ENCODE measurements at places on chromosomes 1 and 21.

- H3K4me1 ChIP-seq, result peaks cover 17% of the 10 kb centered on the region
- H3K36me3 ChIP-seq, result peaks cover 15% of the 10 kb centered on the region
- H3K27me3 ChIP-seq, result no peaks in the 10 kb centered on the region
Measured at GRCh38 chr21:43772425-43772821, 3.7 kb downstream of the CSTB start.

- DNase-seq, result no peak
- no peaks in the 10 kb centered on the region for H3K27me3 ChIP-seq
- no peak overlapping the region for H3K27ac ChIP-seq
- no peaks in the 10 kb centered on the region for H3K4me1 ChIP-seq
- no peak overlapping the region for H3K4me3 ChIP-seq
Measured at GRCh38 chr21:34344584-34344983, 19.2 kb upstream of the KCNE2 start.

DNA sequence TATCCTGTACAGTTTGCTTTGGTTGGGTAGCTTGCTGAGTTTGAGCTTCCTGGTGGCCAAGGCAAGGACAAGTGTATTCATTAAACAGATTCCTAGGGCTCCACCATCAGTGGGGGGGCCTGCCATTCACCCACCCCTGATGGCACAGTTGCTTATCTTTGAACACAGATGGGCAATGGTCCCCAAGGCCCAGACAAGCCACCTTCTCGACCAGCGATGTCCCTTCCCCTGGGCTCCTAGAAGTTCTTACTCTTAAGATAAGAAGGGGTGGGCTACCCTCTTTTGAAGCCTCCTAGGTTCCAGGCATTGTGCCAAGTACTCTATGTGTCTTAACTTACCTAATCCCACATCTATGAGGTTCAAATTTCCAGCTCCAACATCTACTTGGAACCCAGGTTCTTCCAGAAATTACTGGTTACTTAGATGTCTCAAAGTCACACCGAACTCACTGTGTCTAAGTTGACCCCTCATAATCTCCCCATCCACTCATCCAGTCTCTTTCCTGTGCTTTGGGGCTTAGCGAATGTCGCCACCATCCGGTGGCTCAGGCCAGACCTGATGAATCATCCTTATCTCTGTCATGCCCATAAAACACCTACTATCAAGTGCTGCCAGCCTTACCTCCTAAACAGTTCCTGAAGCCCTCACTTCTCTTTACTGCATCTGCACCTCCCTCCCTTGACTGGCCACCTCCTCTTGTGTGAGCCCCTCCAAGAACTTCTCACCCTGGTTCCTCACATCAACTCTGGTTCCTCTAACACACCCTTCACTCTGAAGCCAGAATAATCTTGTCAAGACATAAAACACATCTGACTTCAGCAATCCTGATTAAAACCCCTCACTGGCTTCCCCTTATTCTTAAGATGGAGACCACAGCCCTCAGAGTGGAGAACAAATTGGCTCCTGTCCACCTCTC is 50.1 kb downstream of the KLHDC7A start:
- H3K27ac ChIP-seq, result no peak overlapping the region
- no peaks in the 10 kb centered on the region for H3K4me1 ChIP-seq
- H3K27me3 ChIP-seq, result no peaks in the 10 kb centered on the region
- H3K36me3 ChIP-seq, result no peaks in the 10 kb centered on the region
- DNase-seq, result no peak

- H3K4me1 ChIP-seq, result no peaks in the 10 kb centered on the region
- no peak for DNase-seq
- H3K27me3 ChIP-seq, result no peaks in the 10 kb centered on the region
- no peak overlapping the region for H3K27ac ChIP-seq
- H3K4me3 ChIP-seq, result no peak overlapping the region
Measured at GRCh38 chr1:17984583-17984982, 123.0 kb upstream of the IGSF21 start.

DNA sequence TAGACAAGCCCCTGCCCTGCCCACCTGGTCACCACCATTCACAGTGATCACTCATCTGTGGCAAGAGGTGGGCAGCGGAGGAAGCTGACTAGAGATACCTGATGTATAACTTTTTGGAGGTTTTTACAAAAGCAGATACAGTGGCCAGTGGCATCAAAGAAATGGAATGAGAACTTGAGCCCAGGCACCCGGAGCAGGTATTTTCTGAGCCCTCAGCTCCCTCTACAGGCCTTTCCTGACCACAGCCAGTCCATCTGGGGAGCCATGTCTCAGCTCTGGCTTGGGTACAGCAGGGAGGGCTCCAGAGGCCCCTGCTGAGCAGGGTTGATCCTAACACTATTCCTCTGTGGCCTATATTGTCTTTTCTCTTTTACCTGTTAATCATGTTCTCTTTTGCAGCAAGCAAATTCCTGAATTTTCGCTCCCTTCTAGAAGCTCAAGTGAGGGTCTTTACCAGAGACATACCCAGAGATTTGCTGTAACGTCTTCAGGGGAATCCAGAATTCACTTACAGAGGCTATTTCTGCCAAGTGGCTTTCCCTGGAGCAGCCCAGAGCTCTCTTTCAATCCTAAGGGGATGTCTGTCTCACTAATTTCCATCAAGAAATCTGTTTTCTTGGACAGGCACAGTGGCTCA is 27.3 kb downstream of the GPR157 start:
- H3K27ac ChIP-seq, result no peak overlapping the region
- H3K4me1 ChIP-seq, result no peaks in the 10 kb centered on the region
- H3K4me3 ChIP-seq, result no peak overlapping the region

GRCh38 chr1:56061824-56062223 is 517.5 kb downstream of the PLPP3 start:
- no peaks in the 10 kb centered on the region for H3K4me1 ChIP-seq
- H3K4me3 ChIP-seq, result no peak overlapping the region
- H3K27ac ChIP-seq, result no peak overlapping the region
- H3K36me3 ChIP-seq, result no peaks in the 10 kb centered on the region
- DNase-seq, result no peak

DNA sequence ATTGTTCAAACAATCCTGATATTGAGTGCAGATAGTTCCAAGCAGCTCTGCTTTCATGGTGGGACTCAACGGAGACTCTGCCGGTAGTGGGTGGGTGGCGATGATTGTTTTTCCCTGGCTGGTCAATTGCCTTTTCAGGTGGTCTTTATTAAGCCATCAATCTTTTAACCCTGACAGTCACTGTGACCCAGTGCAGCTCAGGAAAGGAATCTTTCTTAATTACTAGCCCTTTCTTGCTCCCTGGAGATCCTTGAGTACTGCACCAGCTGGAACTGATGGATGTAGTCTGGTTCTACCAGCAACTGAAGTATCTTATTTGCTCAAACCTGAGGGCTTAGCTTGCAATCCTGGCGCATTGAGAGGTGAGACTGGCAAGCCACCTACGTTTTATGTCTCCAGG is 196.4 kb downstream of the PLPP3 start:
- no peaks in the 10 kb centered on the region for H3K27me3 ChIP-seq
- H3K36me3 ChIP-seq, result no peaks in the 10 kb centered on the region
- H3K27ac ChIP-seq, result no peak overlapping the region
- H3K4me3 ChIP-seq, result no peak overlapping the region
- H3K4me1 ChIP-seq, result no peaks in the 10 kb centered on the region

- H3K27me3 ChIP-seq, result no peaks in the 10 kb centered on the region
- H3K4me3 ChIP-seq, result no peak overlapping the region
- no peaks in the 10 kb centered on the region for H3K36me3 ChIP-seq
- no peak for DNase-seq
- no peak overlapping the region for H3K27ac ChIP-seq
Measured at GRCh38 chr1:192497214-192497794, 78.3 kb upstream of the RGS1 start.

GRCh38 chr1:61757950-61758349 is 15.7 kb downstream of the PATJ start:
- H3K4me3 ChIP-seq, result no peak overlapping the region
- no peak for DNase-seq
- H3K27ac ChIP-seq, result no peak overlapping the region

- no peaks in the 10 kb centered on the region for H3K36me3 ChIP-seq
- H3K27me3 ChIP-seq, result no peaks in the 10 kb centered on the region
- H3K4me3 ChIP-seq, result no peak overlapping the region
- H3K27ac ChIP-seq, result no peak overlapping the region
Measured at GRCh38 chr1:117118137-117118536, 3.4 kb downstream of the TRIM45 start.

DNA sequence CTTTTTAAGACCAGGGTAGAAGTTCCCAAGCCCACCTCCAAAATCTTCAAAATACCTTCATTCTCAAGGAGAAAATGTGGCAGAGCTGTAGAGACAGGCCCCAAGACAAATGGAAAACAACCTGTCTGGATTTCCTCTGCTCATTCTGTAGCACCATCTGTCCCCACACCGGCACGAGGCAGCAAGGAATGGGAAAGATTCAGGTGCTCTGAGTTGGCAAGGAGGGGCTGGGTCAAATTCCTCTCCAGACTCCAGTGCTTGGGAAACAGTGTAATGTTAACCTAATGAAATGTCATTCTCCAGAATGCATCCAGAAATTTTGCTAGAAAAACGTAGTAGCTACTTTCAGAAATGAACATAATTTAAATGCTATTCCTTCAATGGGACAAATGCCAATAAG is 9.3 kb downstream of the PABPC4 start:
- H3K27ac ChIP-seq, result no peak overlapping the region
- H3K4me1 ChIP-seq, result peaks cover 5% of the 10 kb centered on the region
- H3K36me3 ChIP-seq, result peaks cover 92% of the 10 kb centered on the region
- H3K4me3 ChIP-seq, result no peak overlapping the region
- H3K27me3 ChIP-seq, result no peaks in the 10 kb centered on the region
- no peak for DNase-seq

DNA sequence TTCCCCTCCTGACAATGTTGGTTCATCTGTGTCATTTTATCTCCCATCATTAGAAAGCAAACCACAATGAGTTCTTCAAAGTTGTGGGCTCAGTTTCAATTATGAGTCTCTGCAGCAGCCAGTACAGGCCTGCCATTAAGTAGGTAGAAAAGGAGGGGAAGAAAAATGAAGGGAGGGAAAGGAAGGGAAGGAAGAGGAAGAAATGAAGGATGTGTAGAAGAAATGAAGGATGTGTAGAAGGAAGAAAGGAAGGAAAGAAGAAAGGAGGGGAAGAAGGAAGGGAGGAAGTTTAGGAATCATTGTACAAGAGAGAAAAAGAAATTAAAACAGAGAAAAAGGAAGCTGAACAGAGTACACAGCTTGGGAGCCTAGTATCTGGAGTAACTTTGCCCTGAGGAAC is 498.3 kb upstream of the DAB1 start:
- no peaks in the 10 kb centered on the region for H3K4me1 ChIP-seq
- no peak overlapping the region for H3K4me3 ChIP-seq
- H3K36me3 ChIP-seq, result no peaks in the 10 kb centered on the region
- no peak for DNase-seq
- no peak overlapping the region for H3K27ac ChIP-seq

DNA sequence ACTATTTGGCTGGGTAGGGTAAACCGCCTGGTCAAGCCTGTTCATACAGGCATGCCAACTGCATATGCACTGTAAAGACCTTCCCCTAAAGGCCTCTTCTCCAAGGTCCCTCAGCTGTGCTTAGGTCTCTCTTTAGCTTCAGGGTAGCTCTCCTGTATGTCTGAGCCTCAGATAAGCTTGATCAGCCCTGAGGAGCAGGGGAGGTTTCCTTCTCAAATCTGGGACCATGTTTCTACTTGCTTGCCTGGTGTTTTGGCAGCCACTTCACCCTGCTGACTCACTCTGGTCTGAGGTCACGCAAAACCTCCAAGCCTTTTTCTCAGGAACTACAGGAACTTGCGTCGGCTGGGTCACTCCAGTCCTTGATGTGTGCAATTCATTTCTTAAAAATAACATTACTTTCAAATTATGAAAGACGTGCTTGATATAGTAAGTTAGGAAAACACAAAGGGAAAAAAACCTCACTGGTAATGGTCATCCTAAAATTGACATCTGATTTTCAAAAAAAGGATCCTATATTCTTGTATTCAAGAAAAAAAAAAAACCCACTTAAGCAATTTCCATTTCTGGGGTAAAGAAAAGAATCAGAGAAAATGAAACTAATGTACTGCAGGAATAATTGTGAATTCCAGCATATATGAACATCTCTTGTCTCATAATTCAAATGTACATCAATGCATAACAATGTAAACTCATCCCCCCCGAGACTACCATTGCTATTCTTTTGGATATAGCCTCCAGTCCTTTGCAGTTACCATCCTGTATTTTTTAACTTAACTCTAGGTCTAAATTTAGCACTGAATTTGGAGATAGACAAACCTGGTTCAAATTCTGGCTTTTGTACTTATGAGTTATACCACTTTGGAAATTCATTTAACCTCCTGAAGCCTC is 24.8 kb upstream of the RNF19B start:
- DNase-seq, result no peak
- no peaks in the 10 kb centered on the region for H3K27me3 ChIP-seq
- H3K4me3 ChIP-seq, result no peak overlapping the region

DNA sequence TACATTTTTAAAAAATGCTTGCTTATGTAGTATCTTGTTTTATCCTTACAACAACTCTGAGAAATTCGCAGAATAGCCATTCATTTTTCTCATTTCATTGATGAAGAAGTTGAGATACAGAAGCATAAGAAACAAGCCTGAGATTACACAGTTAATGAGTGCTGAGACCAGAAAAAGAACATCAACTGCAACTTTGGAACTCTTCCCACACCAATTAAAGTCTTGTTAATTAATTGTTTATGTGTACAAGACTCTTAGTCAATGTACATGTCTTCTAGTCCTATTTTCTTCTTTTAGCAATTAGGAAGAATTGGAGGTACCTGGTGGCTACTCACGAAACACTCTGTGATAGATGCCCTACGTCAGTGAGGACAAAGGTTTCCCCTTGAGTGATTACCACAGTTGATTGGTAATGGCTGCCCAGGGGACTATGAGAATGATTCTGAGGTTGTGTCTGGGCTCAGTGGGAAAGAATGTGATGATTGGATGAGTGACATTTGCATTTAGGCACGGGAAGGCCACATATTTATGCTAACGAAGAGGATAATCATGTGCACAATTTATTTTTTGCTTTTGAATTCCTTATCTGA is 187.4 kb upstream of the KCNK2 start:
- no peaks in the 10 kb centered on the region for H3K4me1 ChIP-seq
- no peak overlapping the region for H3K27ac ChIP-seq
- H3K27me3 ChIP-seq, result no peaks in the 10 kb centered on the region
- DNase-seq, result no peak

DNA sequence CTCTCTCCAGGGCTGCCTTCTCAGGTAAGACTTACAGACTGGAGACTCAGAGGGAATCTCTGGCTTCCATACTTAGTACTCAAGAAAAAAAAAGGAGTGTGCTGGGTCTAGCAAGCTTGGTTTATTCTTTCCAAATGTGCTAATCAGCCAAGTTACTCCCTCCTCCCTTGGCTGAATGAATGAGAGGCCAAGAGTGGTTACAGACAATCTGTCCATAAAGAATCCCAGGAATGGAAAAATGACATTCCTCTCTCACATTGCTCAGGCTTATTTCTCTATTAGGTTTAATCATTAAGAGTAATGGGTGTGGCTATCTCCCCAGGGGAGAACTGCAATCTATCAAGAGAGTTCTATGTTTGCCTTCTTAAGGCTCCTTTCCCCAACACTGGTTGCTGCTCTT is 547.3 kb upstream of the PLXNA2 start:
- H3K36me3 ChIP-seq, result no peaks in the 10 kb centered on the region
- no peak overlapping the region for H3K4me3 ChIP-seq
- H3K4me1 ChIP-seq, result no peaks in the 10 kb centered on the region
- no peaks in the 10 kb centered on the region for H3K27me3 ChIP-seq
- no peak for DNase-seq
